ENCODE measurements at places on chromosomes 2 and 18. TPM values are rescaled to one million over a fixed set of nuclear protein-coding genes. Genes with fewer than 3 reads are reported as not detected.

GRCh38 chr2:71665168-71666093, 212.1 kb downstream of the DYSF start:
- H3K27me3 ChIP-seq = no peaks in the 10 kb centered on the region
- no peak overlapping the region for H3K4me3 ChIP-seq

- no peaks in the 10 kb centered on the region for H3K36me3 ChIP-seq
- no peaks in the 10 kb centered on the region for H3K27me3 ChIP-seq
- peaks cover 25% of the 10 kb centered on the region for H3K4me1 ChIP-seq
Observed at GRCh38 chr2:30688956-30689401, 118.3 kb downstream of the CAPN13 start.

DNA sequence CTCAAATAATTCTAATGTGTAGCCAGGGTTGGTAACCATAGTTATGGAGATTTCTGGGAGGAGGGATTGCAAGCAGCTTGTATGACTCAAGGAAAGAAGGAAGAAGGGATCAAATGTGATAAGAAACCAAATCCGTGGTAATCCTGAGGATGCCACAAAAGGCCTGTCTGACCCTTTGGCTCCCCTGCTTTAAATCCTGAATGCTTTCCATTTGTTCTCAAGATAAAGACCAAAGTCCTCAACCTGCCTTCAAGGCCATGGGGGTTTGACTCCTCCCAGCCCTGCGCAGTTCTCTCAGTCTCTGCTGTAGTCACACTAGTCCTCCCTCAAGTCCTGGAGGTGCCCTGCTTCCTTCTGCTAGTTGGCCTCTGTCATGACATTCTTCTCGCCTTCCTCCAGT, 74.0 kb downstream of the SUMO1 start:
- H3K27ac ChIP-seq = no peak overlapping the region
- H3K4me1 ChIP-seq = peaks cover 12% of the 10 kb centered on the region
- no peaks in the 10 kb centered on the region for H3K36me3 ChIP-seq
- no peaks in the 10 kb centered on the region for H3K27me3 ChIP-seq
- no peak for DNase-seq

The PFN4 gene
- 1.3 TPM for total RNA-seq

The UGT1A10 gene
- total RNA-seq = not detected

The IL1R2 gene
- not detected for total RNA-seq
